Mesenteric fat pad (tissue), 1 donor: ENCODE measurements at places on chromosomes 5 and 9. TPM values are rescaled to one million over a fixed set of nuclear protein-coding genes. Genes with fewer than 3 reads are reported as not detected.

DNA sequence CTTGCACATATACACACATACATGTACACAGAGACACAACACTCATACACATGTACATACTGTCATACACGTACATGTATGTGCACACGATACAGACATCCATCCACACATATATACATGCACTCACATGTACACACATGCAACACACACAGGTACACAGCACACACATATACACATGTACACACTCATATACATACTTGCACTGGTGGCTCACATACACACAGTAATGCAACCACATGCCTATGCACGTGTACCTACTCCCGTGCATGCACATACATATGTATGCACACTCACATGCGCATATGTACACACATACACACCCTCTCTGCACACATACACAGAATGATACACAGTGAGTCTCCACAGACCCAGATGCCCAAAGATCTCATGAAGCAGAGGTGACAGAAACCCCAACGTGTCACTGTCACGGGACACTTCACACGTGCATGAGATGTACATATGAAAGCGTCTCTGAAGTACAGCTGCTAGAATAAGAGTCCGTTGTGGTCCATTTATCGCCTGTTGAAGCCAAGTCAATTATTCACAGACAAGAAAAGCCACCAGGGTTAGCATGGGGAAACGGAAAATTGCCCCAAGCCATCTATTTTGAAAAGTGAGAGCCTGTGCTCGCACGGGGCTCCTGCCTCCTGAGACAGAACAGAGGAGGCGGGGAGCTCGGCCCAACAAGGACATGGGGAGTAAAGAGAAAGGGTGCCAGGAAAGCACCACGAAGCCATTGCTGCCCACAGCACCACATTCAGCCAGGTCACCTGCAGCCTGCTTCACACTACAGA is 24.9 kb downstream of the LPCAT1 start:
- no peak for DNase-seq

GRCh38 chr5:160269017-160269416 is 39.7 kb downstream of the FABP6 start:
- DNase-seq: no peak

DNA sequence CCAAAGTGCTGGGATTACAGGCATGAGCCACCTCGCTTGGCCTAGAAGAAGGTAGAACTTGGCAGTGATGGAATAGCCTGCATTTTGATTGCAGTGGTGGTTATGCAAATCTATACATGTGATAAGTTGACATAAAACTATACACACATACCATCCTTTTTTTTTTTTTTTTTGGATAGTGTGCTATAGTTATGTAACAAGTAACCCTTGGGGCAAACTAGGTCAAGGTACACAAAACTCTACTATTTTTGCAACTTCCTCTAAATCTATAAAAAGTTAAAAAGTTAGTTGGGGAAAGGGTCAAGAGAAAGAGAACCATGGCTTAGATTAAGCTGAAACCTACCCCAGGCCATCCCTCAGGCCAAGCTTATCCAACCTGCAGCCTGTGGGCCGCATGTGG is 11.1 kb downstream of the TRIM14 start:
- no peak for DNase-seq

GRCh38 chr5:38968665-38969064 is 105.5 kb downstream of the RICTOR start:
- no peak for DNase-seq

- DNase-seq: no peak
Observed at GRCh38 chr9:115939065-115939765, 214.4 kb upstream of the PAPPA start.

- DNase-seq: no peak
Observed at GRCh38 chr5:19795218-19795617, 192.8 kb downstream of the CDH18 start.

DNA sequence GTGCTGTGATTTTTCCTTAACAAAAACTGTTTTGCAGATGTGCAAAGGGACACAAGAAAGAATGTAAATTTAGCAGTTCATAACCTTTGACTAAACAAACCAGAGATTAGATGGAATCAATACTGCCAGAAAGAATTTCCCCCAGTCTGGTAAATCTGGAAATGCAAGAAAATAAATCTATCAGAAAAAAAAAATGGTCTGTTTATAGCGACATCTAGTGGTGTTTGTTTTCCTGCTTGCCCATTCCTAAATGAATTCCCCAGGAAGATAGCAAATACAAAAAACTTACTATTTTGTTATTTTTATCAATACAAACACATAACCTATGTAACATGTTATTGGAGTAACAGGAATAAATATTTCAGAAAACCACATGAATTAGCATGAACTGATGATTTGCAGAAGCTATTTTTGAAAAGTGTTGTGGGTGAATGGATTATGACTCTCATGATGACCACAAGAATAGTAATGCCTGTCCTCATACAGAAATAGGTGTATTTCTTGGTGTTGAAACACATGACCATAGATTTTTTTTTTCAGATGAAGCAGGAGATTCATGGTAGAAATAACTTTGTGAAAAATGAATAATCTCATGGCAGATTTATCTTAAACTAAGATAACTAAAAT is 1703.8 kb downstream of the MAT2B start:
- DNase-seq: no peak

- DNase-seq: no peak
Observed at GRCh38 chr9:33112094-33112493, 35.6 kb upstream of the SMU1 start.

DNA sequence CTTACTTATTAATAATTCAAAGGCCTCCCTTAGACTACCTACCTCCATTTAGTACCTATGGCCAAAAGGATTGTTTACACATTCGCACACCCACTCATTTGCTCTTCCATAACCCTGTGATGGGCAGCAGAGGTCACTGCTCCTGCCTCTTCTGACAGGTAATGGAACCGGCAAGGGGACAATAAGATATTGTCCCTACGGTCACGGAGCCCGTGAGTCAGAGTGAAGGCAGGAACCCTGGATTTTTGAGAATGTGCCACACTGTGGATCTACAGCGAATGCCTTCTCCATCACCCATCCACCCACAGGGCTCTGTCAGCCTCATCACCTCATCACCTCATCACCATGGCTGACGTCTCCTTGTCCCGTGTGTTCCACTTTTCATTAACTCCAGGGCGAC is 132.3 kb downstream of the MYO10 start:
- peak; percentile 49 for DNase-seq

DNA sequence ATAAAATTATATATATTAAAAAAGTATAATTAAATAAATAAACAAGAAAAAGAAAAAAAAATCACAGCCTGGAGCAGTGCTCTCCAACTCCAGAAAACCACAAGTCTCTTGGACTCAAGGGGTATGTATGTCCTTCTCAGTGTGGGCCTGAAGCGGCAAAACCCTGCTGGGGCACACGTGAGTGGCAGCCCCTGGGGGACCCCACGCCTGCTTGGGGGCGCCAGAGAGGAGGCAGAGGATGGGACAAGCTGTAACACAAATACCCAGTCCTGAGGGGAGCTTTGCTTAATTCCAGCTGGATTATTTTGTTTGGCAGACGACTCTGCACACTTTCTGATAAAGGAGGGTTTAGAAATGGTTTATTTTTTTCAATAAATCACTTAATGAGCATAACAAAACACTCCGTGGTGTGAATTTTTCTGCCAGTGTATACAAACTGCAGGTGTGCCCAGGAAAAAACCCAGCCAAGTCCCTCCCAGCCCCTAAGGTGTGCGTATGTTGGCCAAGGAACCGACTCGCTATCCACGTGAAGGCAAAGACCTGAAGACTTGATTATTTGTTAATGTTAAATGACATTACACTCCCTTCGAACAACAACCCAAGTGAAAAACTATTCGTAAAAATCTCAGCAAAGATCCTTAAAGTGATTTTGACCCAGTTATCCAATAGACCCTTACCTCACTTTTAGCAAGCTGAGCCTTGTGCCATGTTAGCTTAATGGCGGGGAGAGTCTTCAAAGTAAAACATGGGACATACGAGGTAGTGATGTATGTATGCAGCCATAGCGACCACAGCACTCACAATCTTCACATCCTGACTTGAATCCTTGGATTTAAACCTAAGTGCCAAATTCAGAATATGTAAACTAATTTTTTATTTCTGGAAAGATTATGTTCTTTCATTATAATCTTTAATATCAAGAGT is 32.9 kb downstream of the ANKH start:
- DNase-seq: no peak

DNA sequence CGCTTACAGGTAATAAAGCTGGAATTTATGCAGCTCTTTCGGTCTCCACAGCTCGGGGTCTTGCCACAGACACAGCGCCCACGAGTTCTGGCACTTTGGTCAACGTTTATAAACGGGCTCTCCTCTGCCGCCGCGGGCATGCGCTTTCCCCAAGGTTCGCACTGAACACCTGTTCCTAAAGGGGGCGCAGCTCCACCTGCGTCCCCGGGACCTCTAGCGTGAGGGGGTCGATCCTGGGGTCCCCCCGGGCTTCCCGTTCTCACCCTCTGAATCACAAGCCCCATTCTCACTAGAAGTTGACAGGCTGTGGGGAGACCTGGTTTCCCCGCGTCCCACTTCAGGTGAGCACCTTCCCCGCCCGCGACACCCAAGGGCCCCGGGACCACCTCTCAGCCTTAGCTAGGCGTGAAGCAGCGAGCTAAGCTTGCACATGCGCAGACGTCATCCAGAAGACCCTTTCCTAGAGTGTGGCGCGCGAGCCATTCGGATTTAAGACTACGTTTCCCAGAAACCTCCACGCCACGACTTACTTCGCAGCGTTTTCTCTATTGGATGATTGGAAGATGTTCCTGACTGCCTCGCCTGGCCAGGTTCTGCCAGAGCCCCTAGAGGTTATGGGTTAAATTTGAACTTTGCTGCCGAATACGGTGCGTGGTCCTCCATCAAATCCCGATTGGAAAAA is 21.3 kb upstream of the ZNF782 start:
- no peak for DNase-seq

GRCh38 chr5:154351566-154351965 is 94.2 kb upstream of the SAP30L start:
- no peak for DNase-seq

- peak; percentile 80 for DNase-seq
Observed at GRCh38 chr9:86077276-86077675, 22.1 kb downstream of the GOLM1 start.

DNA sequence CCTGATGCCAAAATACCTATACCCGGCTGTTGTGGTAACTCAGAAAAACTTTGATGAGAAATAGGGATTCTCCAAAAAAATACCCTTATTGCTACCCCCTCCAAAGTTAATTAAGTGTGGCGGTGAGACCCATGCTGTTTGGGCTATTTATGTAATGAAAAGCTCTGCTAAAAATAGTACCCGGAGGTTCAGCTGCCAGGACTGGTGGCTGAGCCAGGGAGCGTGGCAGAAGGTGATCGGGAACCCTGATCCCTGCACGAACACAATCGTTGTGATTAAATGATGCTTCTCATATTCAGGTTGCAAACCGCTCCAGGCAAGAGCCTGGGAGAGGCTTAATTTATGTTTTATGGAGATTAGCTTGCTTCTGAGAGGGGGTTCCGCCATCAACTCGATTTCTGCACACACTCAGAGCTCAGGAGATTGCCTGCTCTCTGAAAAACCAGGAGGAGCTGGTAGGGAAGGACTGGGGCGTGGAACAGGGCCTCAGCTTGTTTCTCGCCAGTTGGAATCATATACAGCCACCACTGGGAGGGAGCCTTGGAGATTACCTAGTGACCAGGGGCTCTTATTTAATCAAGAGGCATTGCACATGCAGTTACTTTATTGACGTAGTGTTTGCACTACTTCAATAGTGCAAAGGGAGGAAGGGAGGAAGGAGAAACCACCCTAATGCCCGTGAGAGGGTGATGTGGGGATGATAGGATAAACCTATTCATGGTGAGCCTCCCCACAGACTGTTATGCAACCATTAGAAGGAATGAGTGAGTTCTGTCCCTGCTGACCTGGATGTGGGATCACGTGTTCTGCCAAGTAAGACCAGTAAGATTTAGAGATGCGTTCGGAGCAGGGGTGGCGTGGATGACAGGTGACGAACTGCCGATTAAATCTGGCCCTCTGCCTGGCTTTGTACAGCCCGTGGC is 23.4 kb downstream of the HRH2 start:
- peak; percentile 39 for DNase-seq

DNA sequence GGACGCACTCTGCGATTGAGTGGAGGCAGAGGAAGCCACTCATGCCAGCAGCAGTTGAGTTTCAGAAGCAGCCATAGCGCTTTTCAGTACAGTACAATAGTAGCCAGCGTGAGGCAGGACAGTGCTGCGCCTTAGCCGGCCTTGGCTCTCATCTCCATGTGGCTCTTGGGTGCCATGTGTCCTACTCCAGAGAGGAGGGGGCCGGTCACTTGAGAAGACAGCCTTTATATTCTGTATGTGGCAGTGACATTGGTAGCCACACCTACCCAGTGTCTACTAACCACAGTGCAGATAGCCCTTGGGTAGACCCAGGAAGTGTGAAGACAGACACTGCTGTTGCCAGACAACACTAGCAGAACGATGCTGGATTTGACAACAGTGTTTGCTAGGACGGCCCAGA is 42.3 kb downstream of the FAM78A start:
- DNase-seq: peak; percentile 55

DNA sequence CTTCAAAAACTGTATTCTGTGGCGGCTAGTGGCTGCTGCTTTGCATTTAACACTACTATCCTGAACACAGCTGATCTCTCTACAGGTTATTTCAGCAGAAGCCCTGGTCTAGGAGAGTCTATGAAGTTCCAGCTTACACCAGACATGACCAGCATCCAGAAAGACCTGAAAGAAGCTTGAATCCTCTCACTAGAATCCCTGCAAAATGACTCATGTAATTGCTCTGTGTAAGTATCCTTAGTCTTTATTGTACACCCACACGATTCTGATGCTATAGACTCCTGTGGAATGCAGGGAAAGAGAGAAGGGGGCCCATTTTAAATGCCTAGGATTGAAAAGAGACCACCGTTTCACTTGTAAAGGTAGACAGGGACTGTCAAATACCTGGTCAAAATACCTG is 859 bp upstream of the GRIA1 start:
- no peak for DNase-seq

DNA sequence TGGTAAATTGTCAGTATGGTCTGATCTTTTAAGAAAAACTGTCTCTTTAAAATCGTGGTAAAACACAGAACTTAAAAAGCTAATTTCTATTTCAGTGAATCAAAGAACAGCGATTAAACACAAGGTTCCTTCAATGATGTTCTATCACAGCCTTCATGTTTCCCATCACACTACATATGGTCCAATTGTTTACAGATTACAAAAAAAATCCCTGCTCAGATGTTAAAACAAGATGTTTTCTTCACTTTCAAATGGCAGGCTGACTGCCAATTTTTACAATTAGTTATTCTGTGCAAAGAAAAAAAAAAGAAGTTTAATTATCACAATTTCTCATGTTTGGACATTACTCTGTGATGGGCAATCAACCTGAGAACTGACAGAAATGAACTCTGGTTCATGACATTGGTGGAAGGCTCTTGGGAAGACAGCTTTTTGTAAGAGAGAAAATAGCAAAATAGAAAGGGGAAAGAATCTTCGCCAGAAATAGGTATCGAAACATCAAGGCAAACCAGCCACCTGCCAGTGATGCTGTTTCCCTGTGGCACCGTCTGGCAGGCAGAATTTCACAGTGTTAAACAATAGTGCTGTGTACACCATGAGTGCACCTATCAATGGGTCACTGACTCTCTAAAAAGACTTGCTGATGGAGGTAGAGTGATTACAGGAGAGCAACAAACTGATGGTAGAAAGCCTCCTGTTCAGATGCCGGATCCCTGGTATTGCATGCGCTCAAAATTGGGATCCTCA is 1020.0 kb upstream of the ARRDC3 start:
- no peak for DNase-seq

GRCh38 chr9:98142182-98142907 is 23.3 kb upstream of the TRIM14 start:
- DNase-seq: peak; percentile 89

ANKRD33B gene
- total RNA-seq: 5.7 TPM

MLANA gene
- total RNA-seq: not detected

OGN gene
- total RNA-seq: 9.4 TPM

IGFBPL1 gene
- not detected for total RNA-seq

PRUNE2 gene
- 13.9 TPM for total RNA-seq

KCNV2 gene
- total RNA-seq: not detected

MYMK gene
- total RNA-seq: not detected
